CD4-positive, CD25-positive, alpha-beta regulatory T cell (primary cell): ENCODE measurements at places on chromosomes 1 and 21.

GRCh38 chr1:145985502-145986439 lies 10.6 kb downstream of the TXNIP start:
- no peaks in the 10 kb centered on the region for H3K36me3 ChIP-seq
- H3K27ac ChIP-seq, result peak overlapping the region; percentile 95
- H3K4me3 ChIP-seq, result peak overlapping the region; percentile 65
- peaks cover 60% of the 10 kb centered on the region for H3K4me1 ChIP-seq

- no peak for DNase-seq
- H3K27ac ChIP-seq, result no peak overlapping the region
- peaks cover 4% of the 10 kb centered on the region for H3K27me3 ChIP-seq
- H3K36me3 ChIP-seq, result no peaks in the 10 kb centered on the region
- no peak overlapping the region for H3K4me3 ChIP-seq
Observed at GRCh38 chr1:227191607-227192006, 126.7 kb downstream of the CDC42BPA start.

- no peak overlapping the region for H3K4me3 ChIP-seq
- peaks cover 13% of the 10 kb centered on the region for H3K4me1 ChIP-seq
Observed at GRCh38 chr1:221823149-221823548, 81.3 kb upstream of the DUSP10 start.

DNA sequence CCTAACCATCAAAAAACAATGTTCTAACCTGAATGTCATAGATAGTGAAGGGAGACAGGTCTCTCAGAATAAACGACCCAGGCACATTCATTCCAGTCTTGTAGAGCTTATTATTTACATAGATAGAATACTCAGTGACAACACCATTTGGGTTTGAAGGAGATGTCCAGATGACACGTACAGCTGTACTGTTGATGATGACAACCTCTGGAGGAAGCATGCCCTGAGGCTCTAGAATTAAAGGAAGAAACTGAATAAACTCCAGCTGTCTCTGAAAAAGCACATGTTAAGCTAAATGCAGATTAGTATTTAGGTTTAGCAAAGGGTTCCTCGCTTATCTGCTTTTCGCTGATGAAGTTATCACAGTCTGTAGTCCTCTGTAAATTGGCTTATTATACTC lies 277.2 kb downstream of the KCTD3 start:
- no peak overlapping the region for H3K27ac ChIP-seq
- H3K4me1 ChIP-seq, result no peaks in the 10 kb centered on the region
- DNase-seq, result no peak
- H3K4me3 ChIP-seq, result no peak overlapping the region
- no peaks in the 10 kb centered on the region for H3K27me3 ChIP-seq

- H3K27ac ChIP-seq, result no peak overlapping the region
- H3K4me1 ChIP-seq, result no peaks in the 10 kb centered on the region
- DNase-seq, result no peak
Observed at GRCh38 chr21:22120616-22121266, 1122.5 kb downstream of the NCAM2 start.

DNA sequence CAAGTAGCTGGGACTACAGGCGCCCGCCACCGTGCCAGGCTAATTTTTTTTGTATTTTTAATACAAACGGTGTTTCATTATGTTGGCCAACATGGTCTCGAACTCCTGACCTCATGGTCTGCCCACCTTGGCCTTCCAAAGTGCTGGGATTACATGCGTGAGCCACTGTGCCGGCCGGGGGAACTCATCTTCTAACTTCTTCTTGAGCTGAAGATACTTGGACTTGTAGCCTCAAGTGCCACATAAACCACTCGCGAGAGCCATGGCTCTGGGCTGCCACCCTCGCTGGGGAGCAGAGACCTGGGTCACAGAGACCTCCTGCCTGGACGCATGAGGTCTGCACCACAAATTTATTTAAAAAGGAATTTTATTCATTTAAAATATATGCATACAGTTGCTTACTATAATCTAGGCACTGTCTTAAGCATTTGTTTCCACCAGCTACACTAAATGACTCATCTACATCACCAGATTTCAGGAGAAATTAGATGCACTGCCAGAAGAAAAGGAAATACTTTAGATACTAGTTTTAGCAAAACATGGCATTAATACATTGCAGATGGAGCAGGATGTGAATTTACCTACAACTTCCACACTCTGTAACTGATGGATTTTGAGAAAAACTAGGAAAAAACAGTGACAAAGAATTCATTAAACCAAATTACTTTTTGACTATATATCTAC lies 29.9 kb upstream of the PUM1 start:
- no peaks in the 10 kb centered on the region for H3K36me3 ChIP-seq
- H3K27me3 ChIP-seq, result no peaks in the 10 kb centered on the region
- H3K27ac ChIP-seq, result no peak overlapping the region
- H3K4me3 ChIP-seq, result no peak overlapping the region
- no peaks in the 10 kb centered on the region for H3K4me1 ChIP-seq
- DNase-seq, result no peak

DNA sequence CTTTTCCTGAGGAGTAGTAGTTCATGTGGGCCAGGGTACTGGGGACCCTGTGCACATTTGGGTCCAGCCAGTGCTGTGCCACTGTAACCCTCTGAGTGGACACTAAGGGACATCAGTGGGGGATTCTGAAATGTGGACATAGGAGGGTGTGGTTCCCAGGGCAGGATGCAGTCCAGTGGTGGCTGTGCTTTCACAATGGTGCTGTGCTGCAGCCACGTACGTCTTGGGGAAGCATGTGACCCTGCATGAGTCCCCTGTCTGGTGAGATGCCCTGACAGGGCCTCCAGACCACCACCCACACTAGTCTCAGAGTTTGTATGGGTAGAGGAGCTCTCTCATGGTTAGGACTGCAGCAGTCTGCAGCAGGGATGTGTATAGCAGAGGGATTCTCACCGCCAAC lies 37.8 kb upstream of the WNT2B start:
- peaks cover 9% of the 10 kb centered on the region for H3K27me3 ChIP-seq
- no peak overlapping the region for H3K4me3 ChIP-seq
- no peaks in the 10 kb centered on the region for H3K36me3 ChIP-seq
- H3K27ac ChIP-seq, result no peak overlapping the region
- DNase-seq, result no peak

DNA sequence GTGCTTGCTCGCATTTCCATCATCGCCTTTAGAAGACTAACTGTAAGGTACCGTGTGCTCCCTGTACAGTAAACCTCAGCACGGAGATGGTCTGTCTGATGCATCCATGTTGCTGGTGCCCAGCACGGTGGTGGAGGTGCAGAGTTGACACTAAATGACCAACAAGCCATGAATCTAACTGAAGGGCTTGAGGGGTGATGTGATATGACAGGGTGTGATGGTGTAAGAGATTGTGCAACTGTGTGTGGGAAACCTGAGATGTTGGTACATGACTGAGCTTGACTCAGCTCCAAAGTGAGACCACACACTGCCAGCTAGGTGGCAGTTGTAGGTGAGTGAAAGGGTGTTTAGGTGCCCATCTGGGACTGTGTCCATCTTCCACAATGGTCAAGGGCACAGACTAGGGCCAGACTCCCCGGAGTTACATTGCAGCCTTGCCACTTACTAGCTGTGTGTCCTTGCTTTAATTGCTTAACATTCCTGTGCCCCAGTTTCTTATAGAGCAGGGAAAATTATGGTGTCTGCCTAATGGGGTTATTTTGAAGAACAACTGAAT lies 21.4 kb downstream of the SLC2A1 start:
- H3K27ac ChIP-seq, result peak overlapping the region; percentile 58
- peaks cover 91% of the 10 kb centered on the region for H3K4me1 ChIP-seq
- peak overlapping the region; percentile 0 for H3K4me3 ChIP-seq
- H3K36me3 ChIP-seq, result peaks cover 31% of the 10 kb centered on the region
- H3K27me3 ChIP-seq, result no peaks in the 10 kb centered on the region

GRCh38 chr1:83113652-83114051 lies 885.3 kb downstream of the TTLL7 start:
- H3K27ac ChIP-seq, result no peak overlapping the region
- no peaks in the 10 kb centered on the region for H3K4me1 ChIP-seq
- peak; percentile 19 for DNase-seq
- H3K36me3 ChIP-seq, result no peaks in the 10 kb centered on the region
- no peaks in the 10 kb centered on the region for H3K27me3 ChIP-seq

DNA sequence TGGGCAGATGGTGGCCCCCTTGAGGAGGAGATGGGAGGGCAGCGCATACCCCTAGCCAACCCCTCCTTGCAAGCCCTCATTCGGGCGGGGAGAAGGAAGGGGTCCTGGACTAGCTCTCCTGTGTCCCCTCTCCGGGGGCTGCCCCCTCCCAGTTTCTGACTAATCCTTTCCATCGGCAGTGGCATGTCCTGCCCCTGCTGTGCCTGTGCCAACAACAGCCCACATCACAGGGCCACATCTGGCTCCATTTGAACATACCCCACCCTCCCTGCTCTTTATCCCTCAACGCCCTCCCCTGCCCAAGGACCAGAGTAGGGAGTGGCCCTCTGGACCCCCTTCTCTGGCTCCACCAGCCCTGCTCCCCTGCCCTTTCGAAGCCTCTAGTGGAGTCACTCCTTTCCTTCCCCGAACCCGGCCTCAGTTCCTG lies 11.0 kb upstream of the LMNA start:
- no peaks in the 10 kb centered on the region for H3K27me3 ChIP-seq
- H3K4me1 ChIP-seq, result peaks cover 41% of the 10 kb centered on the region
- H3K27ac ChIP-seq, result peak overlapping the region; percentile 99
- no peak overlapping the region for H3K4me3 ChIP-seq
- no peak for DNase-seq
- no peaks in the 10 kb centered on the region for H3K36me3 ChIP-seq

DNA sequence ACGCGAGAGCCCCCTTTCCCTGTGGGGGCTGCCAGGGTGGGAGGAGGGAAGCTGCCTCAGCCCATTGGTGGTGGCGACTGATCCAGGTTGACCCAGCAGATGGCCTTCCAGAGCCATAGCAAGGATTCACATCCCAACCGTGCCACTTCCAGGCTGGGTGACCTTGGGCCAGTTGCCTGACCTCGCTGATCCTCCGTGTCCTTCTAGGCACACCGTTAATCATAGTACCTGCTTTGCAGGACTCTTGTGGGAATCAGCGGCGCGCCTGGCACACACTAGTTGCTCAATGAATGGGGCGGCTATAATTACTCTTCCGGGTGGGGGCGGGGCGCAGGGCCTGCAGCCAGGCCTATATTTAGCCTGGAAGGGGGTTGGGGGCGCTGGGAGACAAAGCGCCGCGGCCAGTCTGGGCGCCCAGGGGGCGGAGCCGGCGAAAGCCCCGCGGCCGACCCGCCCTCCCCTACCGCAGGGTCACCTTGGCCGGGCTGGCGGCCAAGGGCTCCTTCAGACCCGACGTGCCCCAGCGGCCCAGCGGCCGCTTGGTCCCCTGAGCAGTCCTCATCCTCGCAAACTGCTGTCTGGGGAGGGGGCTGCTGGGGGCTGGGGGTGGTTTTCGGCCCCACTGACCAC lies 5.1 kb downstream of the HSPB7 start:
- H3K36me3 ChIP-seq, result no peaks in the 10 kb centered on the region
- H3K27ac ChIP-seq, result no peak overlapping the region
- H3K27me3 ChIP-seq, result no peaks in the 10 kb centered on the region
- peaks cover 13% of the 10 kb centered on the region for H3K4me1 ChIP-seq
- DNase-seq, result no peak

DNA sequence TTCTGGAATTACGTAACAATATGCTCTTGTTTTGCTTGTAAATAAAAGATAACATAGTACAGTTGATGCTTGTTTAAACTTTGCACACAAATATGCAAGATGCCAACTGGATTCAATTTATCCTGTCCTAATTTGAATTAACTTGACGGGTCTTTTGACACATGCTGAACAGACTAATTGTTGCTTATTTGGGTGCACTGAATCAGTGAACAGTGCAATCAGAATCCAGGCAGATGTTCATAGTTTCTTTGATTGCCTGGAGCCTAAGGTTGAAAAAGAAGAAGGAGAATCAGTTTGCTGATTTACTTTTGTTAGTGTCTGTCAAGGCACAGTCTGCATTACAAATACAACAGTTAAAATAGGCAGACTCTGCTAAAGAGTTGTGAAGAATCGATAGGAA lies 307.9 kb downstream of the COL11A1 start:
- H3K27me3 ChIP-seq, result no peaks in the 10 kb centered on the region
- no peak overlapping the region for H3K27ac ChIP-seq
- no peak for DNase-seq
- H3K4me1 ChIP-seq, result no peaks in the 10 kb centered on the region
- H3K4me3 ChIP-seq, result no peak overlapping the region

DNA sequence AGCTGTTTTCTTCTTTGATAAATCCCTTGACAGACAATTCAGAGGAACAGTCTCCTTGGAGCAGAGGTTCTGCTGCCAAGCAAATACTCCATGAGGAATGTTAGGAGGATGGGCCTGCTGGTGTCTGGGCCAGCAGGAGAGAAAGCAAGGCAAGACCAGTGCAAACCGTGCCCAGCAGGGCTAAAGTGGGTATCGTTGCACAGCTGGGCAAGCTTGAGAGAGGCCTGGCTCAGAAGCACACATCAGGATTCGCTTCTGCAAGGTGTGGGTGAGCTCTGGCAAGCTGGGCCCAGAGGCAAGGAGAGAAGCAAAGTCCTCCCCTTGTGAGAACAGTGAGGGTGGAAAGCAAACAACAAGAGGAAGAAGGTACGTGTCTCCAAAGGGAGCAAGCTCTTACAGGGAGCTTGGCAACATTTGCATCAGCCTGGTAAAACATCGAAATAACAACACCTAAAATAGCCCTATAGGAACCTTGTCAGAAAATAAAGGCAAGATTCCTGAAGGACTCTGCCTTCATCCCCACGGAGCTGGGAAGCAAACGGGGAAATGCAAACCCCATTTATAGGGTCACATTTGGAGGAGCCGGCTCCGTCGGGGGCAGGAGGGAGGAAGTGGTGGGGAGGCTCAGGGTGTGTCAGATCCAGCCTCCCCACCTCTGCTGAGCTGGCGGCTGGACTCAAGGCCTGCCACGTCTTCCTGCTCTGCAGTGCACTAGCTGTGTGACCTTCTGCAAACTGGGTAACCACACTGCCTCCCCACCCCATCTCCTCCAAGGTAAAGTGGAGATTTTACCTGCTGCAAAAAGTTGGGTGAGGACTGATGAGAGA lies 62.3 kb upstream of the HIVEP3 start:
- no peaks in the 10 kb centered on the region for H3K36me3 ChIP-seq
- no peaks in the 10 kb centered on the region for H3K27me3 ChIP-seq
- no peak overlapping the region for H3K4me3 ChIP-seq

DNA sequence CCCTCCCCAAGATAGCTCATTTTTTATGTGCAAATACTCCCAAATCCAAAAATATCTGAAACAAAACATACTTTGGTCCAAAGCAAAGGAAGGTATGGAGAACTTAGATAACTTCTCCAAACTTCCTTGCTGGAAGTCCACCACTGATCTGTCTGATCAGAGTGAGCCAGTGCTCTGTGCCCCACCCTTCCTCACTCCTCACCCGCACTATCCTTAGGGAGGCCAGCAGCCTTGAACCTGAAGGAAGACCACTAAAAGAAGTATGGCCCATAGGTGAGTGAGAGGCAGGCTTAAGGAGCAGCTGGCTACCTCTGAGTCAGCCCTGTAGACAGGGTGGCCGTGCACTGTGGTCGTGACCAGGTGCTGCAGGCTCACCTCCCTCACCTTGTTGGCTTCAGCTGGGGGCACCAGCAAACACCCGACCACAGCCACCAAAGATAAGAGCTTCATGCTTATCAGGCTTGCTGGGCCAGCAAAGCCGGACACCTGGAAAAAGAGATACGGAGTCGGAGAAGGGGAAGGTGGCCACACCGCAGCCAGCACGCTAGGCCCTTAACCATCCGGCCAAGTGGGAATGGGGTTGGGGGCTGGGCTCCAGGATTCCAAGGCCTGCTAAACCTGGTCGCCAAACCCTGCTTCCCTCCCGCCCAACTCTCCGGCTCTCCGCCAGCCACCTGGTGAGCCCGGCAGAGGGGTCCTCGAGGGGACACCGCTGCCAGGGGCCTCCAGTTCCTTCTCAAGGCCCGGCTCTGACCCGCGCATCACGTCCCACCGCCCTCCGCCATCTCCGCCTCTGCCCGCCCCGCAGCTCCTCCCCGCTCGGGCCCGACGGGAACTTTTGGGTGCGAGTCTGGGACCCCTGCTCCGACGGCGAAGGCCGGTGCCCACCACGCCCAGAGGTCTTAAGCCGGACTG lies 543 bp downstream of the TMEM9 start:
- H3K4me1 ChIP-seq, result peaks cover 16% of the 10 kb centered on the region
- peak overlapping the region; percentile 66 for H3K4me3 ChIP-seq
- no peak overlapping the region for H3K27ac ChIP-seq
- DNase-seq, result no peak
- H3K36me3 ChIP-seq, result no peaks in the 10 kb centered on the region
